Head of caudate nucleus (tissue), 42 donors: ENCODE measurements at places on chromosomes 5 and 9.

DNA sequence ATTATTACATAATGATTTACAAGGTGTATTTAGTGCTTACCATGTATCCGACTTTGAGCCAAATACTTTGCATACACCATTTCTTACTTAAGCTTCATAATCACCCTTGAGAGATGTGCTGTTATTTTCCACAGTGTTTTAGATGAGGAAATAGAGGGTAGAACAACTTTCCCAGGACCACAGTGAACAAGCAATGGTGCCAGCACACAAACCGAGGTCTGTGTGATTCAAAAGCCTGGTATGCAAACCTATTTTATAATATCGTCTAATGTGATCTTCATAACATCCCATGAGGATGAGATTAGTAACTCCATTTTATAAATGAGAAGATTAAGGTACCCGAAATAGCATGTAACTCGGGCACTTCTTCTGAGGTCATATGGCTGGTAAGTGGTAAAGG lies 294.7 kb downstream of the NSG2 start:
- DNase-seq, result no peak

GRCh38 chr9:127075624-127076372 lies 46.6 kb downstream of the ANGPTL2 start:
- DNase-seq, result no peak

- DNase-seq, result no peak
Measured at GRCh38 chr5:71719063-71719964, at the start of gene CARTPT. Gene CARTPT (plus strand): TSS chr5:71719275. CDS start chr5:71719294, 19 bp downstream.

- DNase-seq, result no peak
Measured at GRCh38 chr5:35166043-35166442, 64.2 kb downstream of the PRLR start.

GRCh38 chr9:104836767-104837166 lies 72.8 kb downstream of the NIPSNAP3B start:
- no peak for DNase-seq
